ENCODE measurements at places on chromosomes 16 and 17.

GRCh38 chr16:4989391-4990006 lies 31.4 kb downstream of the SEC14L5 start:
- DNase-seq: no peak

DNA sequence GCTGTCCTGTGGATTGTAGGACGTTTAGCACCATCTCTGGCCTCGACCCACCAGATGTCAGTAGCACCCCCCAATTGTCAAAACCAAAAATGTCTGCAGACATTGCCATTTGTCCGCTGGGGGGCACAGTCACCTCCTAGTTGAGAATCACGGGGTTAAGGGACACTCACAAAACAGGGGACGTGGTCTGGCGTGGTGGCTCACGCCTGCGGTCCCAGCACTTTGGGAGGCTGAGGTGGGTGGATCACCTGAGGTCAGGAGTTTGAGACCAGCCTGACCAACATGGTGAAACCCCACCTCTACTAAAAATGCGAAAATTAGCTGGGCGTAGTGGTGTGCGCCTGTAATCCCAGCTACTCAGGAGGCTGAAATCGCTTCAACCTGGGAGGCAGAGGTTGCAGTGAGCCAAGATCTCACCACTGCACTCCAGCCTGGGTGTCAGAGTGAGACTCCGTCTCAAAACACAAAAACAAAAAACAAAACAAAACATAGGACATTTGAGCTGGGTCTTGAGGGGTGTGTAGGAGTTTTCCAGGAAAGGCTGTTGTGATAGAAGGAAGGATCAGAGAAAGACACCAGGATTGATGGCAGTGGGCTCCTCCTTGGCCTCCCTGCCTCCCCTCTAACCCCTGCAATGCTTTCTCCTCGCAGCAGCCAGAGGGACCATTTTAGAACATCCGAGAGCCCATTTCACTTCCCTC lies 171.8 kb upstream of the GSE1 start:
- no peak for DNase-seq

DNA sequence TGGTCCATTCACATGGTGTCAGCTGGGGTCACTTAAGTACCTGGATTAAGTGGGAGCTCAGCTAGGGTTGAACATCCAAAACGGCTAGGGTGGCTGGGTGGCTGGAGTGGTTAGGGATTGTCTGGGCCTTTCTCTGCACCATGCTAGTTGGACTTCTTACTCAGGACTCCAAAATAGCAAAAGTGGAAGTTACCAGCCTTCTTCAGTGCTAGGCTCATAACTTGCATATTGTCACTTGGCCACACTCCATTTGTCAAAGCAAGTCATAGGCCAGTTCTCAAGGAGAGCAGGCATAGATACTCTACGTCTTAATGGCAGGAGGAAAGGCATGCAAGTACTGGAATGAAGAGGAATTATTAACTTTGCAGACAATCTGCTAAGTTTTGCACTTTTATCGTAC lies 69.7 kb downstream of the ESRP2 start:
- DNase-seq: no peak

DNA sequence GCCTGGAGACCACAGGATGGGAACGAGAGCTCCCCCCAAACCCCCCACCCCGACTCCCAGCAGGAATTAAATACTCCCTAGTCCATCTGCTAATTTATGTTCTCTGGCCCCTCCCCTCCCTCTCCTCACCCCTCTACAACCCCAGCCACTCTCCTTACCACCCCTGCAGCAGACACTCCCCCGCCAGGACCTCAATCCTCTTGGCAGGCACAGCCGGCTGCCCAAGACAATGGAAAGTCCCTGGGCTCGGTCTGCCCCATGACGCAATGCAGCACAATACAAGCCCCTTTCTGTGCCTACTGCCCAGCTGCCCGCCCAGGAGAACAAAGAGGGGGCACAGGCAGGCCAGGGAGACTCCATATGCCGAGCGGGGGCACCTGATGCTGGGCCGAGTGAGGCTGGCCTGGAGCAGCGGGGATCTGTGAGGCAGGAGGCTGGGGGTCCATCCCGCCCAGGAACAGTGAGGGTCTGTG lies 30.3 kb upstream of the CDC42EP4 start:
- DNase-seq: no peak

- DNase-seq: no peak
Observed at GRCh38 chr16:1809281-1809801, 15.8 kb upstream of the IGFALS start.

- DNase-seq: no peak
Observed at GRCh38 chr17:59388069-59388556, 56.7 kb downstream of the YPEL2 start.

DNA sequence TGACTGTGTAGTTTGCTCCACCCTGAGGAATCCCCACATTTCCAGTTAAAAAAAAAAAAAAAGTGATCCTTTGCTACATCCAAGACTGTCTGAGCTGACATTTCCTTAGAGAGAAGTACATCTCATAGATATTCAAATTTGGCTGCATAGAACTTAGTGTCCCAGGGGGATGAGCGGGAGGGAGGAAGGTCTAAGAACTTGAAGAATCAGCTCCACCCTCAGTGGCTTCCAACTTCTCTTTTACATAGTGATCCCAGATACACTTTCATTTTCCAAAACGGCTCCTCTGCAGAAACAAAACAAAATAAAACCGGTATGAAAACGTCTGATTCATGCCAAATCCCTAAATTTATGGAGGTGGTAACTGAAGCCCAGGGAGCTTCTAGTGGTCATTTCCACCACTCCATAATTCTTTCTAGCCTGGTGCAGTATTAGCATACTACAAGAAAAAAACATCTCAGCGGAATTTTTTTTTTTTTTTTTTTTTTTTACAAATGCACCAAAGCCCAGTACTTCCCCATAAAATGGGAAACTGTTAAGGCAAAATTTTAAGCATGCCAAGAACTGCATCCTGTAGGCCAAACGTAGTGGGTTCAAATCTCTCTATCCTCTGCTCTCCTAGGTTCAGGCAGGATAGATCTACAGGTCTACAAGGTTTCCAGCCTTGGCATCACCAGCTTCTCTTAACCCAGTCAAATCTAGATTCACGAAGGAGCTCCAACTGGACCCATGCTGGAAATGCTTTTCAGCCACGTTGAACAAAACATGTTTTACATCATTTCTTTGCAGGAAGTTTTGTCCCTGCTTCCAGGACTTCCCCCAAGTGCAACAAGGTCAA lies 29.3 kb downstream of the MAF start:
- no peak for DNase-seq

DNA sequence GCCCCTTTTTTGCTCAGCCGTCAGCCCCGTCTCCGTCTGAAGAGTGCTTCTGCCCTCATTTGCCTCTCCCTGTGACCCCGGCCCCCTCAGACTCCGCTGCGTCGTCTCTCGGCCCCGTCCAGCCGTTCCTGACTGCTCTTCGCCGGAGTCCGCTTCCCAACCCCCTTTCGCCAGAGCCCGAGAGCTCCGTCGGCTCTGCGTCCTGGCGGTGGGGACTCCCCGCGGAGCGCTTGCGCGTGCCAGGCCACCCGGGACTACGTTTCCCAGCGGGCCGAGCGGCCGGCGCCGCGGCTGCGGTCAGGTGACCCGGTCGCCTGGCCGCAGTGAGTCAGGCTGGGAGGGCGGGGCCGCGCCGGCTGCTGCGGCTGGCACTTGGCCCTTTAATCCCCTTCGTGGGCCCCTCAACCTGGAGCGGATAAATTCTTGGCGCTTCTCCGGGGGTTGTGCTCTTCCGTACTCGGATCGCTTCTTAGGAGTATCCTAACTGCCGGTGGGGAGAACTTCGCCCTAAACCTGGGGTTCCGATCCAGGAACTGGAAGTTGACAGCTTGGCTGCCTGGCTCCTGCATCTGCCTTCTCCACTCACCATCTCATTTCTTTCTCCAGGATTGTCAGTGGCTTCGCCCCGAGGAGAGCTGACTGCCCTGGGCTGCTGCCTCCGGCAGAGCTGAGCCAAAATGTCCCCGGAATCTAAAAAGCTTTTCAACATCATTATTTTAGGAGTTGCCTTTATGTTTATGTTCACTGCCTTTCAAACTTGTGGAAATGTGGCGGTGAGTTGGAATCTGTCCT lies at the start of gene MFSD11:
Gene MFSD11, plus strand, starts transcription at position 444 of the 792 bp plus-strand sequence. Its CDS starts 234 bp downstream, at position 678.
- peak; percentile 95 for DNase-seq

- no peak for DNase-seq
Observed at GRCh38 chr16:30745082-30745481, 3.1 kb upstream of the PHKG2 start.

GRCh38 chr17:44906010-44906646 lies 6.9 kb upstream of the EFTUD2 start:
- DNase-seq: no peak

DNA sequence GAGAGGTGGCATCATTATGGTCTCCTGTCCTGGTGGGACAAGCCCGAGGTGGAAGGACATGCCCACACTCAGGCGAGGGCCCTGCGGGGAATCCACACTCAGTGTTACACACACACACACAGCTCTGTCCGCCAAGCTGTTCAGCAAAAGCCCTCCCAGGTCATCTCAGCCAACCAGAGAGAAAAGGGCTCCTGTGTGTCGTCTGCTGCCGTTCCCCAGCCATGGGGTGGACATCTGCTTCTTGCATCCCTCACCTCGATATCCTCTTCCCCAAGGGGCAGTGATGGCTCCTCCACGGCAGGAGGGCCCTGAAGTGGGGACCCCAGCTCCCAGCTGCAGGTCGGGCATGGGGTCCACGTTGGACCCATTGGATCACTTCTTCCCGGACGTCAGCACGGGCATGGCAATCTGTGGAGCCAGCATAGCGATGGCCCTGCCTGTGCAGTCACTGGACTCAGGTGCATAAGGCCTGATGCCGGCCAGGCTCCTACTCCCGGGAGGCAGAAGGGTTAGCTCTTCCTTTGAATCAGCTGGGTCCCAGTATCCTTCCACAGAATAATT lies 290.1 kb downstream of the C16orf95 start:
- no peak for DNase-seq

DNA sequence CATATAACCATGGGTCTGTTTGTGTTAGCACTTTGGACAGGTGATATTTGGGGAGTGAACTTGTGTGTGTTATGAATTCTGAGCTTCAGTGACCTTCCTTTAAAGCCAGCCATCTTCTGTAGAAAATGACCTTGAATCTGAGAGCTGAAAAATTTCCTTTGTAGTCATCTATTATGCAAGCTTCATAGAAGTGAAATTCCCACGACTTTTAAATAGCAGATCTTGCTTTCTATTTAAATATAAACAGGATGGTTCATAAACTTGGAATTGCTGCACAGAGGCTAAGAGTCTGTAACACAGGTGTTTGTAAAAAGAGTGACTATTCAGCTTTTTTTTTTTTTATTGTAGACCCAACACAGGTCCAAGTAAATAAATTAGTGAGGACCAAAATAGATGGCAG lies 85.5 kb downstream of the MARCHF10 start:
- DNase-seq: no peak

DNA sequence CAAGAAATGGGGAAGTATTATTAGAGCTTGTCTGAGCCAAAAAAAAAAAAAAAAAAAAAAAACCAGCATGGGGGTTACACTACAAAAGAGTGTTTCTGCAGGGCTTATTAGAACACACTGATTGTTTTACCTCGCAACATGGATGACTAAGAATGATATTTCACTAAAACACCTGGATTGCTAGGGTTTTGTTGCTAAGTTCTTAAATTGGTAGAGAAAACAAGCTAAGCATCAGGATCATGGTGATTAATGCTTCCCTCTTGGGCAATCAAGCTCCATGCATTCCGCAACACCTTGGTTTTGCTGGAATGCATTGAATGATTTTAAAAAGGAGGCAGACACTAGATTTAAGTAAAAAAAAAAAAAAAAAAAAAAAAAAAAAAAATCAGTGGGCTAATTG lies 931.4 kb upstream of the CDH8 start:
- DNase-seq: no peak

GRCh38 chr17:72273289-72274056 lies 152.7 kb downstream of the SOX9 start:
- no peak for DNase-seq

- no peak for DNase-seq
Observed at GRCh38 chr17:82384051-82384729, 12.6 kb downstream of the UTS2R start.

DNA sequence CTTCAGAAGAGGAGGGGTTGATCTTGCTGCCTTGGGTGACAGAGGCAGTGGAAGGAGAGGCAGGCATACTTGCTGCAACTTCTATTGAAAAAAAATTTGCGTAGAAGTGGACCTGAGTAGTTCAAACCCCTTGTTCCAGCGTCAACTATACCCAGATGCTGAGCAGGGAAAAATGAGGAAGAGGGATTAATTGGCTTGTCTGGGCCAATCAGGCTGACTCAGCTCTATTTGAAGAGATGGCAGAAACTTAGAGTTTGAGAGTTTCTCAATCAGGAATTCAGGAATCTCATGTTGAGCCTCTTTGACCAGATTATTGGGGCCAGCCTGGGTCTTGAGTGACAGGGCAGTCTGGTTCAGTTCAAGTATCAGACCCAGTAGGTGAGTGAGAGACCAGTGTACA lies 17.6 kb downstream of the CASC3 start:
- DNase-seq: no peak

GRCh38 chr17:56577843-56578204 lies 15.7 kb upstream of the NOG start:
- no peak for DNase-seq

DNA sequence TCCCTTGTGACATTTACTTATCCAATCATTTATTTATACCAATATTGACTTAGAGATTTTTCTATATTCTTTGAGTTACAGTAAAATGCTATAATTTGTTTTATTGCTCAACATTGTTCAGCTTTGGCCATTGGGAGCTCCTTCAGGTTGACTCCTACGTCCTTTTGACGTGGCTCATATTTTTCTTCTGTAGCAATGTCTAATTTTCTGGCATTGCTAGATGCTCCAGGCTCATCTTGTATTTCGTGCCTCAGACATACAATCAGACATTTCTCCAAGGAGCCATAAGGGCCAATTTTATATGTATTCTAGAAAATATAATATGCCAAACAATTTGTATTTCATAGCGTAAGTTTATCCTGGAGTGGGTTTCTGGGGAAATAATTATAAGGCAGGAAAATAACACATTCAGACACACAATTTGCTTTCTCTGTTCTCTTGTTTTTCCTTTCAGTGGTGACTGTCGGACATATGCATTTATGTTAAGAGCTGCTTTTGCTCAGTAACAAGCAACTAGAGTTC lies 355.1 kb upstream of the MON1B start:
- no peak for DNase-seq

DNA sequence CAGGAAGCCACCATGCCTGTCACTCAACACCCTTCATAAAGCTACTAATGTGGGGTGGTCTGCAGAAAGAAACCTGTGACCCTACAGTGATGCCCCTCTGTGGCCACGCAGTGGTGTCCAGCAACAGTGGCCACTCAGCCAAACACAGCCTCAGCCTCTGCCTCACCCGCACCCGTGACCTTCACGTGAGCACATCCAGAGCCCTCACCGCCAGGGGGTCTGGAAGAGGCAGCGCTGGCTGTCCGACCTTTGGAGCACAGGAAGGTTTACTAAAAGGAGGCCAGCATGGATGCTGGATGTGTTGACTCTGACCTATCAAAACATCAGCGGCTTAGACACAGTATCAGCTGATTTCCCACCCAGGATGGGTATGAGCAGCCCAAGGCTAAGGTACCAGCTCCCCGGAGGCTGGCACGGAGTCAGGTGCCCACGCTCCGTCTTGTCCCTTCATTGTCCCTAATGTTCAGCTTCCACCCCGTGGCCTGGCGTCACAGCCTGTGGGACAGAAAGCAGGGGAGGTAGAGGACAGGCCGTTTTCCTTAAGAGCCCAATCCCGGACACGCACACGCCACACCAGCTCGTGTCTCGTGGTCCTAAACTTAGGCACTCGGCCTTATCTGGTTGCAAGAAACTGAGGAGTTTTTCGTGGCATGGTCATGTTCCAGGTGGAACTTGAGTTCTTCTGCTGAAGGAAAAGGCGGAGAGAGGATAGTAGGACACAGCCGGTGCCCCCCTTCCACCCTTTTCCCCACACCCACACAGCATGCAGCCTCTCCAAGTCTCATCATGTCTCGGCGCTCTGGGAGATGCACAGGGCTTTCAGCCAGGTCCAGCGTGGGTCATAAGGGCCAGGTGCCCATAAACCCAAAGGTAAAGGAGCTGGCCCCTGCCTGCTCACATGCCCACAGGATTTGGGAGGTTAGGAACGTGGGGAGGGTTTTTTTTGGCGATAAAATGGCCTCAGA lies 49.7 kb upstream of the ENDOV start:
- no peak for DNase-seq
